Central memory CD8-positive, alpha-beta T cell (primary cell): ENCODE measurements at places on chromosomes 1 and 21.

- peak within 1 kb of the TSS; percentile 93 for H3K27ac ChIP-seq
- H3K4me3 ChIP-seq: peak within 1 kb of the TSS; percentile 91
- H3K27me3 ChIP-seq: no peaks in the 10 kb centered on the region
- peaks cover 64% of the 10 kb centered on the region for H3K4me1 ChIP-seq
- peaks cover 18% of the 10 kb centered on the region for H3K36me3 ChIP-seq
These were observed at the start of gene S100A6 for GRCh38 chr1:153535242-153536011. S100A6 (minus strand) TSS chr1:153535991; CDS start chr1:153535339, 652 bp downstream.

- H3K4me1 ChIP-seq: no peaks in the 10 kb centered on the region
- H3K27me3 ChIP-seq: peaks cover 6% of the 10 kb centered on the region
- no peak overlapping the region for H3K27ac ChIP-seq
- no peak overlapping the region for H3K4me3 ChIP-seq
- no peaks in the 10 kb centered on the region for H3K36me3 ChIP-seq
These were observed 53.1 kb upstream of the CD55 start for GRCh38 chr1:207268337-207268736.

GRCh38 chr1:44300852-44301251, 54.2 kb downstream of the ERI3 start:
- DNase-seq: no peak
- no peak overlapping the region for H3K27ac ChIP-seq
- H3K4me3 ChIP-seq: no peak overlapping the region
- H3K36me3 ChIP-seq: peaks cover 12% of the 10 kb centered on the region

DNA sequence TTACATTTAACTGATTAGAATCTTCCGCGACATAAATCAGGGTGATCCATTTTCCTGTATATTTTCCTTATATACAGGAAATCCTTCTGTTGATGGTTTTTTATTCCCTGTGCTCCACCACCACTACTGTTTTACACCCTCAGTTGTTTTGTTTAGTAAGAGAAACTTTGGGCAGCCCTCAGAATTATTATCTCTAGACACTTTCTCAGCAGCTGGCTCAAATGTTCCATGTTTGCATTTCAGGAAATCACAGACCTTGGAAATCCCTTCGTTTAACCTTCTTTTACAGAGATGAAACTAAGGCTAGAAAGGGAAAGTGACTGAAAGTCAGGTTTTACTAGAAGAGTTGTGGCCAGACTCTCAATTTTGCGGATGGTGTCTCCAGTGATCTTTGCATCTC, 15.2 kb downstream of the ZNF697 start:
- DNase-seq: no peak
- no peak overlapping the region for H3K4me3 ChIP-seq
- no peaks in the 10 kb centered on the region for H3K36me3 ChIP-seq
- H3K4me1 ChIP-seq: no peaks in the 10 kb centered on the region

GRCh38 chr1:24909388-24909898, 20.6 kb downstream of the RUNX3 start:
- peak overlapping the region; percentile 100 for H3K27ac ChIP-seq
- peaks cover 86% of the 10 kb centered on the region for H3K36me3 ChIP-seq
- peak overlapping the region; percentile 68 for H3K4me3 ChIP-seq
- DNase-seq: no peak
- no peaks in the 10 kb centered on the region for H3K27me3 ChIP-seq
- peaks cover 65% of the 10 kb centered on the region for H3K4me1 ChIP-seq

DNA sequence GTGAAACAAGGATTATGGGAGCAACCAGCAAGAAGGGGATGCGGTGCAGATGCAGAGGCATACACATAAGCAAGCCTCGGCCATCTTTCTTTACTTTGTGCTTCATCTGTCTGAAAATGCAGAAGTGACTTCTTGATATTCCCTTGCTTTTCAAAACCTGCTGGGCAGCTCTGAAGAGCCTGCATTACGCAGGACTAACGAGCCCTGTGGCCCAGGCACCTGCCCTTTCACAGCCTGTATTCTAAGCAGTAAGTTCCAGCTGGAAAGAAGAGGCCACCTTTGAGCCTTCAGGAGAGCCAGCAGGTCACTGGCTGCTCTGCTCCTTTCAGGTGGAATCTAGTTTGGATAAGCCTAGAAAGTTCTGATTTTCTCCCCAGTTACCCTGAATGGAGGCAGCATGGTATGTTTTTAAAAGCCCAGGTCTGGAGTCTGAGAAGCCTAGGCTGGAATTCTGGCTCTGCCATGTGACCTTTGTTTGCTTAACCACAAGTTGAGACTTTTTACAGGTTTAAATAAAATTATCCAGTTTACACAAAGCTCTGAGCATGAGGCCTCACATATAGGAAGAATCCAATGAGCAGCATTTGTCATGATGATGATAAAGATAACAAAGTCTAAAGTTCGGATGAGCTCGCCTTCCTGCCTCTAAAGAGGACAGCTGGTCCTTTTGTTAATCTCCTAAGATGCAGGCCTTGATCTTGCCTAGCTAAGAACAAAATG, 122.9 kb downstream of the UBR4 start:
- no peak for DNase-seq
- H3K36me3 ChIP-seq: peaks cover 48% of the 10 kb centered on the region
- H3K4me3 ChIP-seq: no peak overlapping the region
- H3K27ac ChIP-seq: no peak overlapping the region

DNA sequence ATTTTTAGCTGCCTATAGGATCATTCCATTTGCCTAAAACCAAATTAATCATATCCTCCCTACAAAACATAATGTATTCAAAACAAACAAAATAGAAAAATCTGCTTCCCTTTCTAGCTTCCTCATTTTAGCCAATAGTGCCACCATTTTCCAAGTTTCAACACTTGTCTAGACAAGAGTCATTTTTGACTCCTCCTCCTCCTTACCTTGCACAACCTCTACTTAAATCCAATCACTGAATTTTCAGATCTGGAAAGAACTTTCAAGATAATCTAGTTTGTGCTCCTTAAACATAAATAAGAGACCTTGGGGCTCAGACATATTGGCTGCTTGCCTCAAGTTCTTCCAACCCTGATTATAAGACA, 7.4 kb downstream of the STX6 start:
- no peak for DNase-seq
- no peaks in the 10 kb centered on the region for H3K27me3 ChIP-seq
- no peak overlapping the region for H3K27ac ChIP-seq
- H3K36me3 ChIP-seq: peaks cover 2% of the 10 kb centered on the region
- no peak overlapping the region for H3K4me3 ChIP-seq

DNA sequence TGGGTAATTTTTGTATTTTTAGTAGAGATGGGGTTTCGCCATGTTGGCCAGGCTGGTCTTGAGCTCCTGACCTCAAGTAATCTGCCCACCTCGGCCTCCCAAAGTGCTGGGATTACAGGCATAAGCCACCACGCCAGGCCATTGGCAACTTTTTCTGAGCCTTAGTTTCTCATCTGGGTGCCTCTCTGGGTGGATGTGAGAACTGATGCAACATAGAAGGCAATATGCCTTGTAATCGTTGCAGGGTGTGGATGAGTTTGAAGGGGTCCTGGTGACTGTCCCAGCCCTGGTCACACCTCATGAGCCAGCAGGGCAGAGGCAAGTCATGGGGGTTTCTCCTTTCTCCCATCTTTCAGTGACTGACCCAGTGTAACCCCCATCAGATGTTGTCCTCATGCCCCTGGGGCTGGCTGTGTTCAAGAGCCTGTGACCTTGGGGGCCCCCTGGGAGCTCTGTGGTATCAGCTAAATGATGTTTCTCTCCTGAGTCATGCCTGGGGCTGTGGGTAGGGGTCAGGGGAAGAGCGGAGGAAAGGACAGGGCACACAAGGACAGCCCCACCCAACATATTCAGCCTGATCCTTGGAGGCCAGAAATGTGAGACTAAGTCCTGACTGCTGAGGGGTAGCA, 3.6 kb downstream of the COL9A2 start:
- H3K4me3 ChIP-seq: no peak overlapping the region
- peaks cover 27% of the 10 kb centered on the region for H3K4me1 ChIP-seq

DNA sequence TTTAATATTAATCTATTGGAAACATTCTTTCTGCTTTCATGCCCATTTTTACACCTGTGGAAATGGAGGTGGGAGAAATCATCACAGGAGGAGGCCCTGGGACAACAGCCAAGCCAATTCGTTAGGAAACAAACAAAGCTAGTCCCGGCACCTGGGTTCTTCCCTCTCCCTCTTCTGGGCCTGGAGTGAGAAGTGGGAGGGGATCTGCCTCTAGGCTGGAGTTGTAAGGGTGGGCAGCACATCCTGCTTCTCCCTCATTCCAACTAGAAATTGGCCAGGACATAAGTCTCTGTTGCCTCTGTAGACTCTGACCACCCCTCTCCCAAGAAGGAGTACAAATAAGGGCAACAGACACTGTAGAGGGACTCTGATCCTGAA, 20.2 kb upstream of the ERO1B start:
- H3K4me3 ChIP-seq: no peak overlapping the region
- H3K27me3 ChIP-seq: no peaks in the 10 kb centered on the region
- H3K27ac ChIP-seq: no peak overlapping the region
- DNase-seq: no peak
- peaks cover 3% of the 10 kb centered on the region for H3K36me3 ChIP-seq

DNA sequence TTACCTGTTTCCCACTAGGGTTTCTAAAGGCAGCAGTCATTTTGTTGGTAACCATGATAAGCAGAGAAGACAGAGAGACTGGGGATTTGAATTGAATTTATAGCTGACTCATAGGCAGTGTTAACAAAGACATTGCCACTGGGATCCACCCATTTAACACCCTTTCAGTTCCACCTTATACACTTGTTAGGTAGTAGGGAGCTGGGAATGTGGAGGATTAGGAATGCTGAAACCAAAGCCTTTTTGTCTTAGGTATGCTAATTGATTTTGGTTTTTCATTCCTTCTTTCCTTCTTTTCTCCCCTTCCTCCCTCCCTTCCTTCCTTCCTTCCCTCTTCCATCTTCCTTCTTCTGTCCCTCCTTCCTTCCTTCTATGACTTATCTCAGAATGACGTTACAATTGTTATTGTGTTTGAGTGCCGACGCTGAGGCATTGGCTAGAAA, 7.5 kb upstream of the EVI5 start:
- H3K27ac ChIP-seq: no peak overlapping the region
- no peak for DNase-seq
- H3K4me1 ChIP-seq: no peaks in the 10 kb centered on the region
- no peaks in the 10 kb centered on the region for H3K36me3 ChIP-seq
- H3K27me3 ChIP-seq: peaks cover 61% of the 10 kb centered on the region

DNA sequence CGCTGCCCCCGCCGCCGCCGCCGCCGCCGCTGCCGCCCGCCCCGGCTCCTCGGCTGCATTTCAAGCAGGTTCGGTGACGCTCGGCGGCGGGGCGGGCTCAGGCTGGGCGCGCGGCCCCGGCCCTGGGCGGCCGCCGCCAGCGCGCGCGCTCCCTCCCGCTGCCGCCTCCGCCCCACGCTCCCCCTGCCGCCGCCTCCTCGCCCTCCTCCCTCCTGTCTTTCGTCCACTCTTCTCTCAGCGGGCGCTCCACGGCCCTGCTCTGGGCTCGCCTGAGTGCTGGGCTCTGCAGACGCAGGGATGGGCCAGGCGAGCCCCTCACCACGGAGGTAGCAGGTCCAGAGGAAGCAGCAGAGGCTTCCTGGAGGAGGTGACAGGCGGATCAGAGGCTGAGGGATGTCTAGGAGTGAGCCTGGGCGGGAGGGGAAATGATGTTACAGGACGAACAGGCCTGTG, at the start of gene LRP8:
LRP8 (minus strand) TSS at position 62 of the 453 bp plus-strand sequence. CDS start 158 bp downstream, outside the sequence.
- peaks cover 4% of the 10 kb centered on the region for H3K36me3 ChIP-seq
- H3K27me3 ChIP-seq: no peaks in the 10 kb centered on the region
- H3K4me3 ChIP-seq: peak within 1 kb of the TSS; percentile 93
- DNase-seq: peak; percentile 57

DNA sequence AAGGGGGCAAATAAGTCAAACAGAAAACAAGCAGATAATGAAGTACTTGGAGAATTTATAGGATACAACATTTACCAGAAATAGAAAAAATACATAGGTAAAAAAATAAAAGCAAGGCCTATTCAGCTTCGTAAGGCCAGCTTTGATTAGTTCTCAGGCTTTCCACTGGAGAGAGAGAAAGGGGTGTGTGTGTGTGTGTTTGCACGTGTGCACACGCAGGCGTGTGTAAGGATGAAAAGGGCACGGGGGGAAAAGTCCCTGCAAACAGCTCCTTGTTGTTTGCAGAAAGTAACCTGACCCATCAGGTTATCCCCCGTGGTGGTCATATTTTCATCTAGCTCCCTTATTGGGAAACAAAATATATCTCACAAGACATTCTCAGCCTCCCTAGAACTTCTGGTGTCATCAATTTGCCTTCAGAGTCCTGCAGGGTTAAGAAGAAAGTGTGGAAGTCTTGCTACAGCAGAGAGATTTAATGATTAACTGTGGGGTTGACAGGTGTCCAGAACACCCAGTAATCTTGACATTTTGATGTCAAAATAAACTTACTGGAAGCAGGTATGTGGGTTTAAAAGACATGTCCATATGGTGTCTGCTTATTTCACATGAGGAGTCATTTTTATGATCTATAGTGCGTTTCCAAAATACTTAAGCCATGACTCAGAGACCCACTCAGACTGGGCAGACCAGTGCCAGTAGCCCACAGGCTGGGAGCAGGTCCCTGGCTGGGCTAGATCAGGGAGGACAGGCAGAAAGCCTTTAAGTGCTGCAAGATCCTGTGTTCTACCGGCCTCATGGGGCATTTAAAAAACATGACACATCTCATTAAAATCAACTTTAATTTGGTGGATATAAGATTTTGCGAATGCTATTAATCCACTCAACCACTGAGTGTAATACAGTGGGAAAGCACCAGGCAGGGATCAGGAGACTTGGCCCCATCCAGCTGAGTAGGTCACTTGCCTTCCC, 487.6 kb upstream of the CAMK1G start:
- no peak for DNase-seq
- no peak overlapping the region for H3K4me3 ChIP-seq
- no peak overlapping the region for H3K27ac ChIP-seq
- no peaks in the 10 kb centered on the region for H3K36me3 ChIP-seq
- H3K27me3 ChIP-seq: peaks cover 9% of the 10 kb centered on the region

DNA sequence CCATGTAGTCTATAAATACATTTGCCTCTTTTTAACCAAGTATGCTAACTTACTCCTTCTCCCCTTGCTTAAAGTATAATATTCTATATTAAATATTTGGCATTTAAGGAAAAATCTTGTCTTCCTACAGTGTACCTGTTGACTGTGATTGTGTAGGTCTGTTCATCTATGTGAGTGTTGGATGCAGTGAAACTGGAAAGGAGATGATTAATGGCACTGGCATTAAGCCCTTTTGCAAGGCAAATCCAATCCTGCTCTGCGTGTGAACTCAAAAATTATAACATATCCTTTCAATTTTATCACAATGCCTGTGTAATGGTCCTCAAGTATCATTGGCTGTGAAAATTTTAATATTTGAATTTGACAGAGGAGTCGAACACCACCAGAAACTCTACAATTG, 565.0 kb downstream of the KCNT2 start:
- no peaks in the 10 kb centered on the region for H3K27me3 ChIP-seq
- no peaks in the 10 kb centered on the region for H3K4me1 ChIP-seq
- no peak for DNase-seq
- H3K27ac ChIP-seq: no peak overlapping the region
- no peaks in the 10 kb centered on the region for H3K36me3 ChIP-seq
